Karpas-422 (cell line): ENCODE measurements at places on chromosomes 13 and 19. TPM values are rescaled to one million over a fixed set of nuclear protein-coding genes. Genes with fewer than 3 reads are reported as not detected.

ZSCAN4 gene
- total RNA-seq: not detected in 2 replicates

ADM5 gene
- 4.0 and 12.0 TPM in 2 replicates for total RNA-seq

CEACAM4 gene
- total RNA-seq: not detected in 2 replicates

IRGC gene
- not detected in 2 replicates for total RNA-seq

ZNF763 gene
- 3.2 and 9.2 TPM in 2 replicates for total RNA-seq

CARS2 gene
- total RNA-seq: 48.2 and 102 TPM in 2 replicates

GRIN2D gene
- total RNA-seq: not detected in 2 replicates

SYT5 gene
- not detected in 2 replicates for total RNA-seq

HIF3A gene
- total RNA-seq: not detected in 2 replicates

EDNRB gene
- total RNA-seq: not detected in 2 replicates

EMP3 gene
- 64.7 and 77.3 TPM in 2 replicates for total RNA-seq

AMH gene
- 1.9 and 7.2 TPM in 2 replicates for total RNA-seq

SYCN gene
- total RNA-seq: not detected in 2 replicates

KLK6 gene
- not detected in 2 replicates for total RNA-seq

SYNE4 gene
- total RNA-seq: 1.2 and 1.8 TPM in 2 replicates

NLRP7 gene
- 0.11 and 0.18 TPM in 2 replicates for total RNA-seq

KDM4B gene
- total RNA-seq: 50.8 and 59.7 TPM in 2 replicates

RB1 gene
- total RNA-seq: 38.3 and 104 TPM in 2 replicates

SULT2B1 gene
- not detected in 2 replicates for total RNA-seq

DZIP1 gene
- total RNA-seq: not detected in 2 replicates

TYK2 gene
- total RNA-seq: 108 and 158 TPM in 2 replicates

GNA15 gene
- not detected in 2 replicates for total RNA-seq

UHRF1 gene
- total RNA-seq: 13.6 and 28.5 TPM in 2 replicates

PCDH9 gene
- 3.7 and 5.8 TPM in 2 replicates for total RNA-seq

KPNA3 gene
- total RNA-seq: 17.9 and 44.3 TPM in 2 replicates

PLA2G4C gene
- 2.6 and 5.9 TPM in 2 replicates for total RNA-seq
